ENCODE measurements at places on chromosomes 2 and 18.
A peak's percentile ranks its signal among the peaks of the same experiment; 100 is the strongest.

- no peak for DNase-seq
These were observed 125.6 kb upstream of the HS6ST1 start for GRCh38 chr2:128444121-128444771.

DNA sequence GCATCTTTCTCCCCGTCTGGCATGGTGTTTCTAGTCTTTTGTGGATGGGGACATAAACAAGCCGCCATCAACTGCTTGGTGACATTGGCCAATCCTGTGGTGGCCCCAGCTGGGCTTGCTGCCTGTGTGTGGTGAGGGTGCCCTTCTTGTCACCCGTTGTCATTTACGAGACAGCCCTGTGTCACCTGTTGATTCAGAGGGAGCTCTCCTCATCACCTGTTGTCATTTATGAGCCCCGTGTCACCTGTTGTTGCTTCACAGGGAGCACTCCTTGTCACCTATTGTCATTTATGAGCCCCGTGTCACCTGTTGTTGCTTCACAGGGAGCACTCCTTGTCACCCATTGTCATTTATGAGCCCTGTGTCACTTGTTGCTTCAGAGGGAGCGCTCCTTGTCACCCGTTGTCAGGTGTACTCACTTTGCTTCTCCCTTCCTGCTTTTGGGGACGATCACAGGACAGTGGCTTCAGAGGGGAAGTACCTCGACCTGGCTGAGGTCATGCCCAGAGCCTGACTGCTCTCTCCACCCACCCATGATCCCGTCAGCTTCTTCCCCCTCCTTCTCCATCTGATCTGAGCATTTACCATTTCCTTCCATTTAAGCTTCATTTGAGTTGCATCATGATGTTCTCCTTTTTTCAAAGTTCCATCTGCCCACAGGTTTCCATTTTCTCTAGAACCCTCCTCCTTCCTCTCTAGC, 29.1 kb downstream of the HPCAL1 start:
- DNase-seq: no peak

DNA sequence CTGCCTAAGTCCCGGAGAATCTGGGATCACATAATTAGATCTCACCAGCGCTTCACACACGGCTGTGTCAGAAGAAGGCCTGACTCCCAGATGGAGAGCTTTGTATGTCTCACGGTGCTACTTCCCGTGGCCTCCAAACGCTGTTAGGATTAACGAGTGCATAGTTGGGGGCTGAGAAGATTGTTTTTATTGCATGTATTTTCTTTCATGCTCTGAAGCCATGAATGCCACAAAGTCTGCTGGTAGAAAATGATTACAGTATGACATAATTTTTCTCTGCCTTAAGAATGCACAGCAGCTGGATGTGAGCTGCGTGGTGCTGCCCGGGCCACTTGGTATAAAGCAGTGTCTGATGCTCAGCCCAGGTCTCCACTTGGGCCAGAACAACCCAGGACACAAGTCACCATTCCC, 166.5 kb downstream of the SEPTIN10 start:
- DNase-seq: peak; percentile 47

GRCh38 chr18:58144671-58145285, 100.8 kb downstream of the NEDD4L start:
- no peak for DNase-seq

- no peak for DNase-seq
These were observed 334.3 kb downstream of the FIGN start for GRCh38 chr2:163401481-163401880.

DNA sequence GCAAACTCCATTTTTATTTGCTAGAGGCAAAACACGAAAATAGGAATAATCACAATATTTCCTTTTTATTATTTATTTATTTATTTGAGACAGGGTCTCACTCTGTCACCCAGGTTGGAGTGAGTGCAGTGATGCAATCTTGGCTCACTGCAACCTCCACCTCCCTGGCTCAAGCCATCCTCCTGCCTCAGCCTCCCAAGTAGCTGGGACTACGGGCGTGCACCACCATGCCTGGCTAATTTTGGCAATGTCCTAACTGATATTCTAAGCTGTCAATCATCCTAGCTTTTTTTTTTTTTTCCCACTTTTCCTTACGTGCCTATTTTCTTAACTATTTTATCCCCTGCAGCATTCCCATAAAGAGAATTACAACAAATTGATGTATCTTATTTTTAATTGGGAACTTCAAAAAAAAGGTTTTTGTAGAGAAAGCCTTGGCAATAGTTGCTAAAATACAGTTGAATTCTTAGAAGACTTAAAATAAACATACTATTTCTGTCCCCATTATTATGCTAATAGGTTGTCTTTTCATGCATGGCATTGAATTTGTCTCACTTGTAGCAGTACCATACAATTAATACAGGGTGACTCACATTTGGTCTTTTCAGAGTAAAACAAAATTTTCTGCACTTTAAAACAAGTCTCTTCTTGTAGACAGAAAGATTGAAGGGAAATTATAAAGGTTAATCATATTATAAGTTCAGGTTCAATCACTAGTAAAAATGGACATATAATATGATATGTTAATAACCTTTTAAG, 153.5 kb downstream of the SLC39A10 start:
- DNase-seq: no peak

Measured in left kidney (tissue), 8 donors.